ENCODE measurements at places on chromosomes 1 and 21. TPM values are rescaled to one million over a fixed set of nuclear protein-coding genes. Genes with fewer than 3 reads are reported as not detected.
A peak's percentile ranks its signal among the peaks of the same experiment; 100 is the strongest.

Gene GBP6
- not detected for total RNA-seq

GRCh38 chr1:209038735-209039134 lies 544.8 kb upstream of the CAMK1G start:
- DNase-seq, result no peak

Gene ATP13A2
- 30.6 TPM for total RNA-seq

GRCh38 chr21:43881283-43881682 lies 16.3 kb downstream of the AGPAT3 start:
- peak; percentile 44 for DNase-seq

Gene TBX19
- 1.1 TPM for total RNA-seq

GRCh38 chr1:234748066-234748465 lies 138.1 kb upstream of the IRF2BP2 start:
- no peak for DNase-seq

Gene FCRLB
- 1.8 TPM for total RNA-seq

DNA sequence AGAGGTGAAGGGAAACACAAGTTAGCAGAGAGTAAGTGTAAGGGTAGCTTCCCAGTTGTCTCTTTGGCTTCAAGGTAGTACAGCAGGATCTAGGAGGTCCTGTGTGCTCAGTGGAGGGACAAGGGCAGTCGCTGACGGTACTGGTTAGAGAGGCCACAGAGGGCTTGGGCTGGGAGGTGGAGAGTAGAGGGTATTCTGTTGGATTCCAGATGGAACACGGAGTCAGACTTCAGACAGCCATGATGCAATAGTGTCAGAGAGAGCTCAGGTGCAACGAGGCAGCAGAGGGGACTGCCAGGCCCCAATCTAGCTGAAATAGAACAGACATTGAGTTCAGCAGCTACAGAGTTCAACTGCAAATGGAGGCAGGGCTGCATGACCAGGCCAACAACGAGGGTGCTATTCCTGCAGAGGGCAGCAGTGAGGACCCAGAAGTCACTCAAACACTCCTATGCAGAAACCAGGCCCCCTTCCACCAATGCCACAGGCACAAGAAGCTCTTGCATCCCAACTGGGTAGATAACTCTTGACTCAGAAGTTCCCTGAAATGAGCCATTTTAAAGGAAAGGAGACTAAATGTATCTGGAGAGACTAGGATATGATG lies 325.0 kb upstream of the ESRRG start:
- DNase-seq, result no peak

DNA sequence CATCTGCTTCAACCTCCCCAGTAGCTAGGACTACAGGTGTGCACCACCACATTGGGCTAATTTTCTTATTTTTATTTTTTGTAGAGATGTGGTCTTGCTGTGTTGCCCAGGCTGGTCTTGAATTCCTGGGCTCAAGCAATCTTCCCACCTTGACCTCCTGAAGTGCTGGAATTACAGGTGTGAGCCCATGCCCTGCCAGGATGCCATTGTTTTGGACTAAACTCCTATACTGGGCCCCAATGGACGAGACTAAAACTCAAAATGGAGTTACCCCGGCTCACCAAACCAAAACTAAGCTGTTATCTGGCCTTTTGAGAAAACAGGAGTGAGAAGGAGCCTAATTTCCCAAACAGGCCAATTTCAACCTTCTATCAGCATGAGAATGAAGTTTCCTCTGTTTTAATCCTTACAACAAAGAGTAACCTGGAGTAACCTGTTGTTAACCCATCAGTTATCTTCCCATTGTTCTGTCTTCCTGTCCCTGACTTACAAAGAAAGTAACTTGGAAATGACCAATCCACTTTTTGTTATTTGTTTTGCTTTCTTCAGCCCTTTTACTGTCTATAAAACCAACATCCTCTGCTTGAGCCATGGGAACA lies 29.6 kb downstream of the DMRTA2 start:
- no peak for DNase-seq

DNA sequence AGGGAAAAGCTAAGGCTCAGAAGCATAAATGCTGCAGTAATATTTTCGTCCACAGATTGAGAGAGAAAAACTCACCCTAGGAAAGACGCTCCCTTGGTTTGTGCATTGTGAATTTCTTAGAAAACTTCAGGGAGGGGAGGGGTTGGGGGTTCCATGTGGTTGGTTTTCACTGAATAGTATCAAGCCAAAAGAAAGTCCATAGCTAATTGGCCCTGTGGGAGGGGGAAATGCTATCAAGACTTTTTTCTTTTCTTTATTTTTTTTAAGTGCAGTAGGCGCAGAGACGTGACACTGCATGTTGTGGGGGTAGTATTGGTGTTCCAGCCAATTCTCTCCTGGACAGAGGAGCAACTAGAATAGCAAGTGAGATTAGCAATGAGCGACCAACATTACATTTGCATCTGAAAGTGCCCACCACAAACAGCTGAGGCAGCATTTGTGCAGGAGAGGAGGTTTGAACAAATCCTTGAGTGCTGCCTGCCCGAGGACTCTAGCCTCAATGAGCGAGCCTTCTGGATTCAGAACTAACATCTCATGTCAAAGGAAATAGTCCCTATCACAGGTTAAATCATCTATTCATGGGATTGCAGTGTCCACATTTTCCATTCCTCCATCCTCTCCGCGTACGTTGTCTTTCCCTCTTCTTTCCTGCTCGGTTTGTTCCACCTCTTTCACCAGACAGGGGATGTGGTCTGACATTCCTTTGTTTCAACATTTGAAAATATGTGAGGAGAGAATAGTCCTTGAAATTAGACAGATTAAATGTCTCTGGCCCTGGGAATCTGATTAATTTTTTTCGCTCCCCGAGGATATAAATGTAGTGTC lies 118.0 kb upstream of the MARK1 start:
- no peak for DNase-seq

- DNase-seq, result no peak
Observed at GRCh38 chr1:221892301-221892830, 150.5 kb upstream of the DUSP10 start.

Gene LHX8
- not detected for total RNA-seq

DNA sequence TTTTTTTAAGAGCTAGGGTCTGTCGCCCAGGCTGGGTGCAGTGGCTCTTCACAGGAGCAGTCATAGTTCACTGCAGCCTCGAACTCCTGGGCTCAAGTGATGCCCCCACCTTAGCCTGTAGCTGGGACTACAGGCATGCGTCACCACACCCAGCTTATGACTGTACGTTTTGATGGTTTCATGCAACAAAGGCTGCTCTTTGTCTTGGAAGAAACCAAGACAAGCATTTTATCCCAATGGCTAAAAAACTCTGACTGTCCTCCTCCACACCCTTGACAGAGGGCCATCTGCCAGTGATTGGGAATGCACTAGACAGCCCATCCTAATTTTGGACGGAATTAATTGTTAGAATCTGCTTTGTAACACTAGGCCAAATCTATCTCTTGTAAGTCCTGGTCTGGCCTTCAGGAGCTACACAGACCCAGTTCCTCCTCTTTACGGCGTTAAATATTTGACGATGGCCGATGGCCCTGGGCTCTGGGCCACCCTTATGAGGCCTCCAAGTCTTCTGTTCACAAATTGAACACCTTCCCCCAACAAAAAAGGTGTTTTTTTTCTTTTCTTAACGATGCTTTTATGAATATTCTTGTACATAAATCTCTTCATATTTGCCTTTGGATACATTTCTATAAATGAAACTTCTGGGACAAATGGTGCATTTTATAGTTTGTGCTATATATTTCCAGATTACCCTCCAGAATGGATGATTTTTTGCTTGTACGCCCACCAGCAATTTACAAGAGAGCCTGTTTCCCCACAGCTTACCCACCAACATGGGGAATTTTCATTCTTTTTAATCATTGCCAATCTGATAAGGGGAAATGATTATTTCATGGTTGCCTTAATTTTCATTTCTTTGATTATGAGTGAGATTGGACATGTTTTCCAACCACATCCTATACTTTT lies 104.8 kb upstream of the SLC25A33 start:
- no peak for DNase-seq

- no peak for DNase-seq
Observed at GRCh38 chr1:168799927-168800605, 71.1 kb upstream of the DPT start.

Gene ATP1A2
- 0.72 TPM for total RNA-seq

Gene SAMSN1
- total RNA-seq, result under 0.01 TPM

Gene FMN2
- 11.2 TPM for total RNA-seq

Gene ELF3
- under 0.01 TPM for total RNA-seq

GRCh38 chr1:97384294-97384968 lies 536.4 kb downstream of the DPYD start:
- no peak for DNase-seq

Gene PROX1
- total RNA-seq, result under 0.01 TPM

- peak; percentile 96 for DNase-seq
Observed at GRCh38 chr1:6577831-6578525, 1.8 kb upstream of the ZBTB48 start.

Gene USP21
- total RNA-seq, result 8.0 TPM

DNA sequence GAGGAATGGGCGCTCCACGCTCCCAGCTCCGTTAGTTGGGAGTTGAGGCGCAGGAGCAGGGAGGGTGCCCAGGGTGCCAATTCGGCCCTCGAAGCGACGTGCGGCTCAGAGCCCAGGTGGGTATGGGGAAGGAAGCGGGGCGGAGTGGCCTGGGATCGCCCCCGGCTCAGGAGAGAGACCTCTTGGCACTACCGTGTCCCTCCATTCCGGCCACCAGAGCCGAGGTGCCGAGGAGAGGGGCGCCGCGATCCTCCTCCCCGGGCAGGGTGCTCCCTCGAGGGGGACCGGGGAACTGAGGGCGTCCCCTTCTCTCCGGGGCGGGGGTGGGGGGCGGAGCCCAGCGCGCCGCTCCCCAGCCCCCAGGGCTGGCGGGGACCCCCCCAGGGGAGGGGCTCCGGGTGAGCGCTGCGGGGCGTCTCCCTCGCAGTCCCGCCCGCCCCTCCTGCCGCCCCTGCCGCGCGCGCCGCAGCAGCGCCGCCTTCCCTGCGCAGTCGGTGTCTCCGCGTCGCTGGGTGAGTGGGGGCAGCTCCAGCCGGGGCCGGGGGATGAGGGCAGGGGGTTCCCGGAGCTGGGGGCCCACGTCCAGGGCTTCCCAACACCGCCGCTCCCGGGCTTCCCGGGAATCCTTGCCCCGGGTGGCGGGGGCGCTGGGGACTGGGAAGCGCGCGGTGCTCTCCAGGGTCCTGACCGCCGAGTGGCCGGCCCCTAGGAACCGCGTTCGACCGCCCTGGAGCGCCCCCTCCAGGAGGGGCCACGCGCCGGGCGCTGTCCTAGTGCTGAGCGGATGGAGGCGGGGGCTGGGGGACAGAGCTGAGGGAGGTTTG lies at the start of gene HPCA:
HPCA (plus strand) TSS at position 488 of the 824 bp plus-strand sequence. CDS start 2,408 bp downstream, outside the sequence.
- peak; percentile 99 for DNase-seq

GRCh38 chr1:25872713-25873112 lies 2.8 kb downstream of the PAQR7 start:
- DNase-seq, result no peak

- DNase-seq, result no peak
Observed at GRCh38 chr1:76482272-76482671, 385.0 kb upstream of the ST6GALNAC5 start.

DNA sequence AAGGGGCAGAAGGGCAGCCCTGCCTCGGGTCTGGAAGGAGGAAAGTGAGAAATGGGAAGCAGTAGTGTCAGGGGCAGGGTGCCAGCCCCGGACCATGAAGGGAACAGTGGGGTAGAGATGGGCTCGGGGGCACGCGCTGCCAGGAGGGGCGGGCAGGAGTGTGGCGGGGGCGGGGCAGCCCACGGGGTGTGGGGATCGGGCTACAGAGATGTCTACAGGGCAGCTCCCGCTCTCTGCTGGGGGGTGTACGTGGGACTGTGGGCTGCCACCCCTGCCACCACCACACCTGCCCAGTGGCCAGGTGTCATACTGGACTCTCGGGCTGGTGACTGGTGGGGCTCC lies 7.4 kb downstream of the ARHGEF16 start:
- peak; percentile 68 for DNase-seq

GRCh38 chr1:19622204-19622603 lies 21.9 kb upstream of the NBL1 start:
- DNase-seq, result peak; percentile 81

Gene TMEM269
- under 0.01 TPM for total RNA-seq

Gene KIF2C
- 3.8 TPM for total RNA-seq

- DNase-seq, result no peak
Observed at GRCh38 chr1:61005614-61006580, 76.5 kb upstream of the NFIA start.

DNA sequence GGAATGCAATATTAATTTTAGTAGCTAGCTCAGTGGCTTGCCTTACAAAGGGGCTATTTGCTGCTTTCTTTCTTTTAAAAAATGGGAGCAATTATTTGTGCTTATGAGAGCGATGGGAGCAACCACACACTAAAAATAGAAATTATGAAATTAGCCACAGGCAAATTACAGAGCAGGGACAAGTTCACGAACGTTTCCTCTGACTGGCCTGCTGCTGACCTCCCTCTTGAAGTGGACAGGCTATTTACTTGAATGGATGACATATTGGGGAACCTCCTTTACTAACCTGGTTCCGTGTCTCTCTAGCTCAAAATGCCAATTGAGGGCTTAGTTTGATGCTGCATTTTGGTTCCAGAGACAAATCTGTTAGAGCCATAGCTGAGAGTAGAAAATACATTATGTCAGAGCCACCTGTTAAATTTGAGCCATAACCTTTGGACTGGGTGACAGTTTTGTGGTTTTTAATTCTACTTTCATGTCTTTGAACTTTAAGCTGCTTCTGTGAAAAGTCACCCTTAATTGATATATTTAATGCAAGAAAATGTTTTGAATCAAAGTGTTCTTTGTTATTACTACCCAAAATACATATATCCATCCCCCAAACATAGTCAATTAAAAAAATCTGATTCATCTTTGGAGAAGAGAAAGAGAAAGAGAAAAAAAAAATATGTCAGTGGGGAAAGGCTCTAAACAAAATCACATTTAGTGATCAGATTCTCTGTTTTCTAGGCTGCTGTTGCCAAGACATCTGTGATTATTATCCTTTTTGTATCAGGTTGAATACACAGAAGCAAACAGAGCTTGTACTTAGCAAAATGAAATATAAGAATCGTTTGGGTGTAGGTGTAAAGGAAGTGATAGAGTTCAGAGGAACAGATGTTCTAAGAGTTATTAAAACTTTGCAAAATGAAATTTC lies 351.9 kb downstream of the ADGRL2 start:
- no peak for DNase-seq

Gene TMEM200B
- total RNA-seq, result 10.6 TPM

DNA sequence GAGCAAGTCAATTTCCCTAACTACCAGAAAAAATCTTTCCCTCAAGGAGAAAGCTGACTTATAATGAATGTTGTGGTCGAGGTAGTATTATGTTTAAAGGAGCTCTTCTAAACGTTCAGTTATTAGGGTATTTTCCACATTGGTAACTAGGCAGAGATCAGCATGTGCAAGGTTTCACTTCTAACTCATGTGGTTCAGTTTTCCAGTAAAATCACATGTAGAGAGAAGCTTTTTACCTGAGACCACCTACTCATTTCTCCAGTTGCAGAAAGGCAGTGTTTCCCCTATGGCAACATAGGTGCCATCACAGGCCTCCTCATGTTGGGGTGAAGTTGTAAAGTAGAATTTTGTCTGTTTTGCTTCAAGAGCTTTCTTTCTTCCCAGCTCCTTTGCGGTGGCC lies 23.7 kb downstream of the IL23R start:
- no peak for DNase-seq

DNA sequence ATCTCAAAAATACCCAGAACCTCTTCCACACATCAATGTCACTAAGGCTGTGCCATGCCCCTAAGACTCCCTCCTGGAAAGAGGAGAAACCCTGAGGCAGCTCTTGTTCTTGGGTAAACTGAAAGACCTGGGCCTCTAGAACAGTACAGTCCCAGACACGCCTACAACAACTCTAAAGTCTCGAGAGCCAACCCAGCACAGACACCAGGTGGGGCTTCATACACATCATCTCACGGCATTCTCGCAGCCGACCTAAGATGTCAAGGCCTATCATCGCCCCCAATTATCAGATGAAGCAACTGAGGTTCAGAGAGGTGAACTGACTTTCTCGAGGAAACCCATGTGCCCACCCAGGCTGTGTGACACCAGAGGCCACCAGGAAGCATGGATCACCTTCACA lies 70.6 kb downstream of the MRPL37 start:
- no peak for DNase-seq

Gene STX12
- total RNA-seq, result 67.0 TPM
